ENCODE measurements at places on chromosomes 16 and 17.

- no peak for DNase-seq
Observed at GRCh38 chr16:30526137-30526822, at the start of gene ZNF768. ZNF768 (minus strand) TSS chr16:30526566; CDS start chr16:30526413, 153 bp downstream.

- no peak for DNase-seq
Observed at GRCh38 chr17:74430706-74431567, 951 bp upstream of the GPRC5C start.

GRCh38 chr16:83403761-83404160 is 404.0 kb upstream of the HSBP1 start:
- no peak for DNase-seq

DNA sequence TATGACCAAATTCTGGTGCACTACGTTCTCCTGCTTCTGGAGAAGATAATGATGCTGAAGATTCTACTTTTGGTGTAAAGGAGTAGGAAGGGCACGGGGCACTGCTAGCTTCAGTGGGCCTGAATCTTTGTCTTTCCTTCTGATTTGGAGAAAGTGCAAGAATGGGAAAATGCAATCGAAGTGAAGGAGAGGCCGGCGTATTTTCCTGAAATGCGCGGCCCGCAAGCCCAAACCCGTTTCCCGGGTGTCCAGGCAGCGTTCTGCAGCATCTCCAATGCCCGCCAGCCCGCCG is 372 bp upstream of the NDE1 start:
- DNase-seq: no peak

- DNase-seq: no peak
Observed at GRCh38 chr16:17334096-17334495, 136.7 kb downstream of the XYLT1 start.

DNA sequence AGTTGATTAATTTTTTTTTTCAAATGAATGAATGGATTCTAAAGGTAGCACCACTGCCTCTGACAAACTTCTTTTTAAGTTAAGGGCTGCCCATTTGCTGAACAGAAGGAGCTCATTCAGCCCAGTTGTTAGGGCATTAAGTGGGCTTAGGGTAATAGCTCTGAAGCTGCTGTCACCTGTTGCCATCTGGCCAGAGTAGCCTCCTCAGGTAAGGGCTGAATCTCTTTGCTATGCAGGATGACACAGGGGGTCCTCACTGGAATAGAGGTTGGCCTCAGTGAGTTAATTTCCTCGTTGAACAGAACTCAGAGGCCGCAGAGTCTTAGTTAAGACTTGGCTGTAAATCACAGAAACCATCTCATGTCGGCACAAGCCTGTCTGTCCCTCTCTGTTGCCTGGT is 232.8 kb downstream of the CCDC182 start:
- DNase-seq: no peak

GRCh38 chr17:65637786-65638185 is 76.3 kb upstream of the AXIN2 start:
- no peak for DNase-seq

DNA sequence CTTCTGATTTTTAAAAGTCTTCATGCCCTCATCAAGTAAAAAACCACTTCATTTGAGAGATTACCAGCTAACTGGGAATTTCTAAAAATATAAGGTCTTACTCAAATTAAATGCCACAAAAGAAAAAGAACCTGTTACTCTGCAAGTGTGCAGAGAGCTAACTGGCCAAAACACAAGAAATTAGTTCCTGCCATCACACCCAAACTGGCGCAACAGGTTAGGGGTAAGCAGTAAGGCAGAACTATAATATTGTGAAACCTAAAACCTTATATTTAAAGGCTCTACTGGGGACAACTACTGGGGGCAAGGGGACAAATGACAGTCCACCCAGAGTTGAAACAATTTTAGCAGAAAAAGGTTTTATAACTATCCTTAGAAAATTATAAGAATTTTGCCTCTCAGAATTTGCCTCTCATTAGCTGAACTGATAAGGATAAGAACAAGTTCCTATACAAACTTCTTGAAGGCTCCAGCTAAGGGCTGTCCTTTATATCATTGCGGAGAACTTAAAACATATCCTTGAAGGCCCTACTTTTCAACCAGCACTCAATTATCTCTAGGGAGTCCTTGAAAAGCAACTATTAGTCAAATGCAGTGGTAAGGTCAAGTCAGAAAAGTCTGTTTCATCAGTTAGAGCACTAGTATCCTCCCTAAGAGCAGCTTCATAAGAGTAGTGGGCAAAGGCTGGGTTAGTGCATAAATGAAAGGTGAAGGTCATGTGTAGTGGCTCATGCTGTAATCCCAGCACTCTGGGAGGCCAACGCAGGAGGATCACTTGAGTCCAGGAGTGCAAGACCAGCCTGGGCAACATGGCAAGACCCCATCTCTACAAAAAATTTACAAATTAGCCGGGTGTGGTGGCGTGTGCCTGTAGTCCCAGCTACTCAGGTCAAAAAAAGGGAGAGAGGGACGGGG is 31.5 kb downstream of the SMURF2 start:
- no peak for DNase-seq

GRCh38 chr17:59396134-59396826 is 64.8 kb downstream of the YPEL2 start:
- no peak for DNase-seq

- no peak for DNase-seq
Observed at GRCh38 chr16:30510376-30510938, 15.9 kb downstream of the ZNF768 start.

DNA sequence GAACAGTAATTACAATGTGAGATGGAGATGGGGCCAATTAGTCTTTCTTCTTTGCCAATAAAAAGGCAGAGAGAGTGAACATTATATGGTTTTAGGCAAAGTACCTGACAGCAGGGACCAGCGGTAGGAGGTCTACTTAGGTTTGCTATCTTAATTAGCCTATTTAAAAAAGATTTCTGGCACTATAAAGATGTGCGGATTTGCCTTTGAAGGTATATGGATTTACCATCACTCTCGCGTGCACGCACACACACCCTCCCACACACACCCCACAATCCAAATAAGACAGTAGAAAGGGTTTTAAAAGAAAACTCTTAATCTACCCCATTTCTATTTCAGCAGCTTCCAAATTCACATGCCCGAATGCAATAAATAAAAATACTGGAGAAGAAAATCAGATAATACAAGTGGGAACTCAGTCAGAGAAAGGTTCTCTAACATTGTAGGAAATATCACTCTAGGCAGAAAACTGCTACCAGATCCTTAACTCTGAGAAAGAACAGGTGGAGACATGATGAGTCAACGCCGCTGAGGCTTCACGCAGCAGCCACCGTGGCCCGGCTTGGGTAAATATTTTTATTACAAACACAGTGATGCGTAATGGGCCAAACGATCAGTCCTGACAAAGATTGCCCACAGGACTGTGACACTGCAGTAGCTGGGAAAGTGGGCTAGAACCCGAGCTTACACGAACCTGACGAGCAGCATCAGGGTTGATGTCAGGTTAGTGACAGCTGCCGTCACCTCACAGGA is 66.6 kb upstream of the AXIN2 start:
- DNase-seq: no peak

DNA sequence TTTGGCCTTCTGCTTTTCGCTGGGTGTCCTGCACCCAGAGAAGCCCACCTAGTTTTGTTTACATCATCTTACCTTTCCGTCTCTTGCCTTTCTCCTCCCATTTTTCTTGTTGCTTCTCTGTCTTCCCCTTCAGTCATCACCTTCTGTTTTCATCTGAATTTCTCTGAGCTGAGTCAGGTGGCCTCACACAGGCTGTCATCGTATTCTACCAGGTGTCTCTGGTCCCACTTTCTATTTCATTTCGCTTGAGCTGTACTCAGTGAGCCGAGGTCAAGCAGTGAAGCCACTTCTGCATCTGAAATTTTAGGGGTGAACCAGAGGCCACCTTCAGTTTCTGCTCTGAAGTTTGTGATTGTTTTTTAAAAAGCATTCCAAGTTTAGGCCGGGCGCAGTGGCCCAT is 9.7 kb downstream of the CRAMP1 start:
- no peak for DNase-seq

DNA sequence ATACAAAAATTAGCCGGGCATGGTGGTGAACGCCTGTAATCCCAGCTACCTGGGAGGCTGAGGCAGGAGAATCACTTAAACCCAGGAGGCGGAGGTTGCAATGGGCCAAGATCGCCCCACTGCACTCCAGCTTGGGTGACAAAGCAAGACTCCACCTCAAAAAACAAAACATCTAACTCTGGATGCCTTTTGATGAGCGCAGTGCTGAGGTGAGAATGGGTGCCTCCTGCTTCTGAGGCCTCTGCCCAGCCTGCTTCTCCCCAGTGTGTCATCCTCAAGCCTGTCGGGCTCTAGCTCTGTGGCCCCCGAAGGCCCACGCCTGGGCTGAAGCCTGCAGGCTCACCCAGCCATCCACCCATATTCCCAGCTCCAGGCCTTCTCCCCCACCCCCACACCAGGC is 10.5 kb upstream of the MTSS2 start:
- DNase-seq: no peak

DNA sequence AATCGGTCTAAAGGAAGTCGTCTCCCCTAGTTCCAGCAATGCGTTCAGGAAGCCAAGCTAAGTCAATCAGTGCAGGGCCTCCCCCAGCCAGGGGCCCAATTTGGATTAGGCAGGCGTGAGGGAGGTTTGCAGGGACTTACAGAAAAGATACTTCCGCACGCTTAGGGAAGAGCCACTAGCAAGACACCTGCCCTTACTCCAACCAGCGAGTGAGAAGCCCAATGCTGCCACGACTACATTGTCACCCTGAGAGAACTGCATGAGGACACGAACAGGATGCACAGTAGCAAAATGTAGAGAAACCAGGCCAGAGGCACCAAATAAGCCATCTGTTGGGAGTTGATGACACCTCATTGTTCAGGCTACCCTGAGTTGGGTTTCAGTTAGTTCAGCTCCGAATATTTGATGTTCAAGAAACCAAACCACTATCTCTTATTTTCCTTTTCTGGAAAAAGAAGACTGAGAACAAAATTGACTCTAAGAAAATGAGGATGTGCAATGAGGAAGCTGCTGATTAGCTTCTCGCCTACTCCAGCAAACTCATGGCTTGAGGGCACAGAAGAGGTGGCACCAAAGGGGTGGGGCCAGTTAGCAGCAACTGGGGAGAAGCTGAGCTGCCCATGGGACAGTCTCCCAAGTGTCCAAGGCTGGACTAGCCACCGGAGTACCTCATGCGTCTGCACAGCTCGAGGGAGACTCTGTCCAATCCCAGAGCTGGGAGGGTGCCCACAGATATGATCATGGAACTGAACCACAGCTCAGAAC is 29.3 kb downstream of the TK2 start:
- no peak for DNase-seq

- no peak for DNase-seq
Observed at GRCh38 chr17:35315283-35315682, 58.1 kb downstream of the SLFN11 start.

GRCh38 chr17:51745993-51746392 is 412.5 kb downstream of the CA10 start:
- no peak for DNase-seq

DNA sequence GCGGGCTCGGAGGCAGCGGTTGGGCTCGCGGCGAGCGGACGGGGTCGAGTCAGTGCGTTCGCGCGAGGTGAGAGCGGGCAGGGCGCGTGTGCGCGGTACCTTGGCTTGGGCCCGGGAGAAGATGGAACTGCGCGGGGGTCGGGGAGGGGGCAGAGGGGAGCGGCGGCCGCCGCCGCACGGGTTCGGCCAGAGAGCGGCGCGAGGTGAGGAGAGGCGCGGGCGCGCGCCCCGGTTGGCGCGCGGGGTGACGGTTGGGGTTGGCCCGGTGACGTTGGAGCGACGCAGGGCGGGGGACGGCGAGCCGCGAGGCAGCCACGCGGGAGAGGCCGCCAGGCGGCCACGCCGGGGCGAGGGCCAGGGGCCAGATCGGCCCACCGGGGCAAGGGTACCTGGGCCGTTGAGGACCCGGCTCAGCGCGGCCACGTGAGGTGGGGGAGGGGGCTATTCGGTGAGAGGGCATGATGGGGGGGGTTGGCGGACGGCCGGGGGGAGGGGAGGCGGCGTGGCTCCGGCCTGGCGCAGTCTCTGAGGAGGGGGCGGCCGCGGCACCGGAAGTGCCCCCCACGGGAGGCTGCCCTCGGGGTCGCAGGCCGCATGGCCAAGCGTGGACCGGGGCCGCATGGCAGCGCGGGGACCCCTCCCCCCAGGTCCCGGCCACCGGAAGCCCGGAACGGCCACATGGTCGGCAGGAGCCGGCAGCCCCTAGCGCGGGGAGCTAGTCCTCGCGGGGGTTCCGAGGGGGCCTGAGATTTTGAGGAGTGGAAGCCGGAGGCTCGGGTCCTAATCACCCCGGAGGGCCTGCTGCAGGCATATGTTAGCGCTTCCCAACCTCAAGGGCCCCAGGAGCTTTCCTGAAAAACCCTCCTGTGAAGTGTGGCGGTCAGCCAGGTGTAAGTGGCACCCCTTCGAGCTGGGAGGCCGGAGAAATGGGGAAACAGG is 527 bp downstream of the EIF5A start:
- DNase-seq: no peak

GRCh38 chr17:11212792-11213191 is 28.2 kb upstream of the SHISA6 start:
- no peak for DNase-seq

- DNase-seq: no peak
Observed at GRCh38 chr17:34884597-34884996, 76.7 kb downstream of the CCT6B start.

GRCh38 chr16:59108374-59108773 is 374.3 kb upstream of the GOT2 start:
- no peak for DNase-seq

DNA sequence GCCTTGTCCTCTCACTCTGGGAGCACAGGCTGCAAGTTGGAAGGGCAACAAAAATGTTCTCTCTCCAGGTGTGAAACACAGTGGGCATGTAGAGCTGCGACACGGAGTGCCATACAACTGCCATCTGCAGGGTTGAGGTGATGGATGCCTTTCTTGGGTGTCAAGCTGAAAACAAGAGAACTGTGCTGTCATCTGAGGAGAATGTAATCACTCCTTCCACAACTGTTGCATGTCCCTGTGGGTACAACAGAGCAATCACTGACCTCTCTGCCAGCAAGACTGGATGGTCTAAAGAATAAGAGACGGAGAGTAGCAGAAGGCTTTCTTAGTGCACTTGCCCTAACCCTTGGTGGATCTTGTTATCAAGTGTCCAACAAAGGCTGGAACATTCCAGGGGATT is 29.2 kb downstream of the SLFN11 start:
- DNase-seq: no peak

DNA sequence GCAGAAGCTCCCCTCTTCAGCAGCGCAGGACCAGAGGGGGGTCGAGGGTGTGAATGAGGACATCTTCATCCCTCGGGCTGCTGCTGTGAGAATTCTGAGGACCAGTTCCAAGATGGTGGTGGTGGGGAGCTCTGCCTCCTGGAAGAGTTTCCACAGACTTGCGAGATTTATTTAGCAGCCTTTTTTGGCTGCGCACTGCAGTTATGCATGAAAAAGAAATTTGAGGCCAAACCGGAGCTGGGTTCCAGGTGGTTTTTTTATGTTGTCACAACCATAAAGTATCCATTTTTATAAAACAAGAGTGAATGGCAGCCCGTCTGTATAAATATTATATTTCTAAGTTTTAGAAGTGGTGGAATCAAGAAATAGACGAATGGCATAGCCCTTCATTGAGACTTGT is 76.9 kb upstream of the CLEC18A start:
- no peak for DNase-seq

- DNase-seq: no peak
Observed at GRCh38 chr16:64964126-64964540, 157.7 kb downstream of the CDH11 start.
